ENCODE measurements at places on chromosomes 12 and 14.

DNA sequence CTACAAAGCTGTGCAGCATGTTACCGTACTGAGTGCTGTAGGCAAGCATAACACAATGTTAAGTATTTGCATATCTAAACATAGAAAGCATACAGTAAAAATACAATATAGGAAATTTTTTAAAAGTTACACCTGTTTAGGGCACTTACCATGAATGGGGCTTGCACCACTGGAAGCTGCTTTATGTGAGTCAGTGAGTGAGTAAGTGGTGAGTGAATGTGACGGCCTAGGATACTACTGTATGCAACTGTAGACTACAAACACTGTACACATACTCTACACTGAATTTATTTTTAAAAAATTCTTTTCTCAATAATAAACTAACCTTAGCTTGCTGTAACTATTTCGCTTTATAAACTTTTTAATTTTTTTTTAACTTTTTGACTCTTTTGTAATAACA lies 82.1 kb upstream of the FSCB start:
- DNase-seq, result no peak

GRCh38 chr12:121668750-121669520 lies 519 bp downstream of the MORN3 start:
- DNase-seq, result no peak

DNA sequence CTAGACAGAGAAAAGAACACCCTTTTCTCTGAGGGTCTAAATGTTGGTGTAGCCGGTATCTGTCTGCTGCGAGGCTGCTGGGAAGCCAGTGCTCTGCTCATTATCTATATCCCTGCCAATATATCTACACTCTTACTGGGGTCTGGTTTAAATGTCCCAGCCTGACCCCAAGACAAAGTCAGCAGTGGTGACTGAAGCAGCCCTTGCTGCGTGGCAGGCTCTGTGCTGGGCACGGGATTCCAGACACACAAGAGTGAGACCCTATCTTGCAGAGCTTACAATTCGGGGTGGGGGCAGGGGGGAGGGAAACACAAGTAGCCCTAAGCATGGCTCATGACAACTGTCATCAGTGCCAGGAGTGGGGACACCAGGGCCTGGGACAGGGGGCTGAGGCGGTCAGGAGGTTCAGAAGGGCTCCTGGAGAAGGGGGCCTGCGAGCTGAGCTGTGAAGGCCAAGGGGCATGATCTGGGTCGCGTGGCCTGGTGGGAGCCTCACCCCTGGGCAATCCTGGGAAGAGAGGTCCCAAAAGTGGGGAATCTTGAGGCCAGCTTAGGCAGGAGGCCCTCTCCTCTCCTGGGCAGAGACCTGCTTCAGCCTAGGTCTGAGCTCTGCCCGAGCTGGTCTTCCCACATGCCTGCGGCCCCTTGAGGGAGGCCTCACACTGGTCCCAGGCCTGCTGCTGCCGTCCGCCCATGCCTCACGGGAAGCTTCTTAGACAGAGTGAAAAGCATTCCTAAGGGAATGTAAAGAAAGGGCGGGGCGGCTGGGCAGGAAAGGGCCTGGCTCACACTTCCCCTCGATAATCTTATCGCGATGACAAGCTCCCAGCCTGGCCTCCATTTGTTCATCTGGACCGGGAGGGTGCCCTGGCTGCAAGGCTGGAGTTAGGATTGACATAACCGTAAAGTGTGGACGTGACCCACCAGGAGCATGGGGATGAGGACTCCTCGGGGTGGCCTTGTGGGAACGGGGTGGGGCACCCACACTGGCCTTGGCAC lies 7.3 kb upstream of the RCOR1 start:
- DNase-seq, result no peak

- DNase-seq, result no peak
Observed at GRCh38 chr12:123468786-123469185, 10.8 kb downstream of the SNRNP35 start.

GRCh38 chr12:52258335-52258901 lies 16.0 kb upstream of the KRT86 start:
- DNase-seq, result no peak

- DNase-seq, result no peak
Observed at GRCh38 chr14:86613126-86613525, 1083.2 kb downstream of the FLRT2 start.

DNA sequence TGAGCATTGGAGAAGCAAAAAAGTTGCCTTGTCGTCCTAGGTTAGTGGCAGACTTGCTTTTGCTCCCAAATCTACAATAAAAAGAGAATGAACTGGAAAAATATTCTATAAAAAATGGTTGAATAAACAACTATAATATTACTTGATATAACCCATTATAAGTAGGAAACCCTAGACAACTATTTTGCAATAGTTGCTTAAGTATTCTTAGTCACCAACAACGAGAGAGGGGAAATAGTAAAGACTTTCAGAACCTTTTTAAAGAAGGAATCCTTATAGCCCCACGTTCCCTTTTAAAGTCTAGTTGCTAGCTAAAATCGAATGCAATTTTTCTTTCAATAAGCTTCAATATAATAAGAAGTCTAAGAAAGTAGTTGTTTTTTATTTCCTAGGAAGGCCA lies 17.5 kb downstream of the AQP6 start:
- no peak for DNase-seq

DNA sequence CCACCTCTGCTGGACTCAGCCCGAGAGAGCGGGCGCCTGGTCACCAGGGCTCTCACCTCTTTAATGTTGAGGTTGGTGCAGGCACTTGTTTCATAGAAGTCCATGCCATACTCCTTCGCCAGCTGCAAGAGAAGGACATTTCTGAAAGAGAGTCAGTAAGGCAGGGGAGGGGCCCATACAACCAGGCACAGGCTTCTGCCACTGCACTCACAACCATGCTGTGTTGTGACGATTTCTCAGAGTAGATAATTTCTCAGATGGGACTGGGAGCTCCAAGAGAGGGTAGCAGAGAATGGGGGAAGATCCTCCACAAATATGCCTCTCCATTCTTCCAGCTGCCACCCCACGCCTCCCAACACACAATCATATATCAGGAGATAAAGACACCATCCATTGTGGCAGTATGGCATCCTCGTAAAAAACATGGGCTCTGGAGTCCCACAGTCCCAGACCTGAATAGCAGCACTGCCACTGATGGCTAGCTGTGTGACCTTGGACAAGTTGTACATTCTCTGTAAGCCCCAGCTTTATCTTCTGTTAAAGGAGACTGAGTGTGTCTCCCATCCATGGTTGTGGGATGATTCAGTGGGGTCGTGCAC lies 6.2 kb upstream of the GPX2 start:
- no peak for DNase-seq

DNA sequence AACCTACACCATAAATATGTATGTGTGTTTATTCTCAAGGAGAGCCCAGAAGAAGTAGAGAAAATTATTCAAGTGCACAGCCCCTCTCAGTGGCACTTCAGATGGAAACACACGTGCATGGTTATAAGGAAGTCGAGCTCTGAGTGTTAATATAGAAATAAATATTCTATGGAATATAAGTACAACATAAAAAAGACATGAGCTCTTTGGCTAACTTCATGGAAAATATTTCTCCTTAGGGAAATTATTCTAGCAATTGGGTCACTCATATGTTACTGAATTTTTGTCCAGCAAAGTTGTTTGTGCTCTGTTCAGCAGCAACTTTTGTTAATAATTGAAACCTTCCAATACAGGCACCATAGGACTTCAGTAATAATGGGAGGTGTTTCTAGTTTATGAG lies 939.0 kb downstream of the LRFN5 start:
- DNase-seq, result no peak

DNA sequence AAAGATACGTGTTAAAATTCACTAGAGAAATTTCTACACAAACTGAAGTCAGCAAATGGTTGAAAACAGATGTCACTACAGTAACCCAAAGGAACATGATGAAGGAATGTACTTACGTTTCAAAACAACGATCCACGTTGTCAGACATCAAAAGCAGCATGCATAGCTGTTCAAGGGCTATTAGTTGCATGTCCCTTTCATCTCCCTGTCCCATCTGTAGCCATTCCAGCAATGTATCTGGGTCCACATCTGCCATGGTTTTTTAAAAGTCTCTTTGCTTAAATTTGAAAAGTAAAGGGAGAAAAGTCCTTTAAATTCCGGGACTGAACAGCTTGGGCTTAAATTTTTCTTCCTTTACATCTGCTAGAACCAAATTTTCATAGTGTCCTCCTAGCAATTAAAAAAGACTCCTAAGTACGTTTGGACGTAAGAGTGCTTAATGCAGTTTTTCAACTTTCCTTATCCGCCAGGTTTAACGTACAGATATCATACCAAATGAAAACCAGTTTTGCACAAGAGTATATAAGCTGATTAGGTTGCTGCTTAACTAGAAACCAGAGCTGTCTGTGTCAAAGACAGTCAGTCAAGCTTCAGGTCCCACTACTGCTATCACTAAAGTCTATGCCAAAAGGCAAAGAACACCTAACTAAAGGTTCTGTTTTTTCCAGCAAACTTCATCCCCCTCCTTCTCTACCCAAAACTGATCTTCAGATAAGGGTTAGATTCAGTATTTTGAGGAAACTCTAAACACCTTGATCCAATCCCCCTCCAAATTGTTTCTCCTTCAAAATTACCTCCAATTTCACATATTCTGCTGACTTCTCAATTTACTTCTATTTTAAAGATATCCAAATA lies 1.7 kb downstream of the HECTD1 start:
- no peak for DNase-seq

DNA sequence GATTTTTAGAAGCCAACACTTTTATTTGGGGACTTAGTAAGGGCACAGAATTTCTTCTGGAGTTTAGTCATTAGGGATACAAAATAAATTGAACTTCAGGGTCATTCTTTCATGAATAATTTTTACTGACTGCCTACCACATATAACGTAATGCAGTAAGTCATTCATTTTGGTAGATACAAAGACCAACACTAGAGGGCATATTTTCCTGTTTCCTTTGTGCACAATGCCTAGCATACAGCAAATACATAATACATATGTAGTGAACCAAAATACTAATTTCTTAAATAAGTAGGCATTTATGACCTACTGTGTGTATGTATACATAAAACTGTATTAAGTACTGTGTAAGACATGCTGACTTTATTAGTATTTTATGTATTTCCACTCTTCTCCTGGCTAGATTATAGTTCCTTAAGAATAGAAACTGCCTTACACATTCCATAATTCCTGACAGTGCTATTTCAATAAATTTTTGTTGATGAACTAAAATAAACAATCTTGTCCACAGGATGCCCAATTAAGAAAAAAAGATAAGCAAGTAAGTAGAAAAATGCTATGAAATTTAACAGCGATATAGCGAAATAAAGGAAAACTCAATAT lies 47.9 kb downstream of the PPP1R12A start:
- no peak for DNase-seq

- no peak for DNase-seq
Observed at GRCh38 chr14:92633724-92634123, 114.7 kb downstream of the LGMN start.

GRCh38 chr14:48983351-48983888 lies 602.8 kb downstream of the RPS29 start:
- no peak for DNase-seq

DNA sequence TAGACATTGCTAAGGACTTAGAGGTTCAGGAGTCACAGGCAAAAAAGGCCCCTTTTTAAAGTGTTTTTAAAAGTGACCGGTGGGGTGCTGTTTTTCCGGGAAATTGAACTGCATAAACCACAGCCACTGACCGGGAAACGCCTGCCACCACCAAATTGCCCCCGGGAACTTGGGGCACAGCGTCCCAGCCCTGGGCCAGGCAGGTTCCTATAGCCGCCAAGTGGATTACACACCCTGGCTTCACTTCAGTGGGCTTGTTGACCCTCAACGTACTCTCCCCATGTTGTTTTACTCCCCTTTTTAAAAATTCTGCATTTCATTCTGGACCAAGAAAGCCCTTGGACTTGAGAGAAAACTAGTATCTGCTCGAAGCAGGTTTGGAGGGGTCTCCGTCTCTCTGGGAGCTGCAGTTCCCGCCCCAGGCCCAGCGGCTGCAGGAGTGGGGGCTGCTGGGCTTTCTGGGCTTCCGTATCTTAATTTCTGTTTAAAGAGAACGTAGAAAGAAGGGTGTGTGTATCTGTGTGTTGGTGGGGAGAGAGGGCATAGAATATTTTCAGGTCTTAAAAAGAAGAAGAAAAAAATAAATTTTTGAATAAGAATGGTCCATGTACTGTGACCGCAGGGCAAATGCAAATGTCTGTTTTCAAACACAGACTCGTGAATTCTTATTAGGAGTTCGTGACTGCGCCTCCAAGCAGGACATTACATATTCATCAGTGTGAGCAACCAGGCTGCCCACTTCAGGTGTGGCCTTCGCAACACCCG lies 82.9 kb downstream of the PAPOLA start:
- no peak for DNase-seq

GRCh38 chr12:1607940-1608712 lies 13.7 kb upstream of the FBXL14 start:
- DNase-seq, result no peak

DNA sequence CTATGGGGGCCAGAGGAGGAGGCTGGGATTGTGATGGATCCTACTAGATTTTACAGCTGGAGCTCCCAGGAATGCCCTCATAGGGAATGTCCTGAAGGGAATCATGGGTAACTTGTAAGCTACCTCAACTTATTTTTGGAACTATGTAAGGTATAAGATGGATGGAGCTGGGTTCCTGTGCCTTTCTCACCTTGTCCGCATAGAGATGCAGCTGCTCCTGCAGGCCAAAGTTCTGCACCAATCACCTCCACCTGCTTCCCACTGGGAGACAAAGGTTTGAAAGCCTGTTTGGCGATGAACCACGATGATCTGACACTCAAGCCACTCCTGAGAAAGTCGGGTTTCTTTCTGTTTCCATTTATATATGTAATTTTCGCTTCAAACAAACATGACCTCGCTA lies 648 bp upstream of the AKAP5 start:
- peak; percentile 5 for DNase-seq

- no peak for DNase-seq
Observed at GRCh38 chr14:104927901-104928300, 3.2 kb downstream of the PLD4 start.

- no peak for DNase-seq
Observed at GRCh38 chr12:51234530-51234929, 4.1 kb upstream of the DAZAP2 start.

GRCh38 chr12:26629864-26630263 lies 203.1 kb downstream of the ITPR2 start:
- no peak for DNase-seq

- no peak for DNase-seq
Observed at GRCh38 chr12:45310627-45310968, 94.7 kb downstream of the ANO6 start.

DNA sequence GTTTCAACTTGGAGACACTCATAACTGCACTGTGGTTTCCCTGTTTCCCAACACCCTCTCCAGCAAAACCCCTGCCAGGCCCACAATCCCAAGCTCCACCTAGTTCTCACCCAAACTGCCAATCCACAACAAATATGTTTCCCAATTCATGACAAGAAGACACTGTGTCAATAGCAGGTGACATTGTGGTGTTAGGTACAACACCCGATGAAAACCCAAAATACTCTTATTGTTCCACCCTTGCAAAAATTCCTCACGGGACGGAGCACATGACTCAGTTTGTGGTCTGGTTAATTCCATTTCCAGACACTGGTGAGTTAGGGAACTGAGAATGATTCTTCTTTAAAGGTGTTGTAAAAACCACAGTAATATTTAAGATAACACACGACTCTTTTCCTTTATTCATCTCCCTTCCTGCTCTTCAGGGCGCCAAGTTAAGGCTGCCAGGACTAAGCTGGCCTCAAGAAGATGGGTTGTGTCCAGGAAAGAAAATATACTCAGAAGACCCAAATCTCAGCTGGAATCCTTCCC lies 735.5 kb downstream of the MED13L start:
- DNase-seq, result no peak

GRCh38 chr14:75952489-75952888 lies 29.3 kb downstream of the TGFB3 start:
- no peak for DNase-seq

- DNase-seq, result no peak
Observed at GRCh38 chr12:115872919-115873357, 404.6 kb downstream of the MED13L start.

Data from NCI-H1417 treated with DMSO at 0.1 percent for 48 hours (cell line).